ENCODE measurements at places on chromosomes 2 and 18.
A peak's percentile ranks its signal among the peaks of the same experiment; 100 is the strongest.

GRCh38 chr2:112579241-112579640 lies 5.2 kb upstream of the CHCHD5 start:
- DNase-seq = no peak

DNA sequence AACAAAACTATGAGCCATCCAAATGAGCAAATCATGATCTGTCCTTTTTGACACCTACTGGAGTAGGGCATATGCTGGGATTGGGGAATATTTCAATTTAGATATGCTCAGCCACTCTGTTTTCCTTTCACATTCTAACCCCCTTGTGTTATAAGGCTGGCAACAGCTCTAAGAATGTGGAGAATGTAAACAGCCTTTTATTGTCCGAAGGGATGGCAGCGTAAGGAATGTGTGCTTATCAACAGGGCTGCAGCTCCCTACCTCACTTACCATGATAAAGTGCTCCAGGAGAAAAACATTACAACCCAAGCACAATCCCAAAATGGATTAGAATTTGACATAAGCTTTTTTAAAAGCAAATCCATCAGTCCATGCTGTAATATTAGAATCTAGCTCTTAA lies 2.2 kb downstream of the NXPH2 start:
- no peak for DNase-seq

GRCh38 chr2:164794016-164794415 lies 47.6 kb downstream of the COBLL1 start:
- DNase-seq = no peak

DNA sequence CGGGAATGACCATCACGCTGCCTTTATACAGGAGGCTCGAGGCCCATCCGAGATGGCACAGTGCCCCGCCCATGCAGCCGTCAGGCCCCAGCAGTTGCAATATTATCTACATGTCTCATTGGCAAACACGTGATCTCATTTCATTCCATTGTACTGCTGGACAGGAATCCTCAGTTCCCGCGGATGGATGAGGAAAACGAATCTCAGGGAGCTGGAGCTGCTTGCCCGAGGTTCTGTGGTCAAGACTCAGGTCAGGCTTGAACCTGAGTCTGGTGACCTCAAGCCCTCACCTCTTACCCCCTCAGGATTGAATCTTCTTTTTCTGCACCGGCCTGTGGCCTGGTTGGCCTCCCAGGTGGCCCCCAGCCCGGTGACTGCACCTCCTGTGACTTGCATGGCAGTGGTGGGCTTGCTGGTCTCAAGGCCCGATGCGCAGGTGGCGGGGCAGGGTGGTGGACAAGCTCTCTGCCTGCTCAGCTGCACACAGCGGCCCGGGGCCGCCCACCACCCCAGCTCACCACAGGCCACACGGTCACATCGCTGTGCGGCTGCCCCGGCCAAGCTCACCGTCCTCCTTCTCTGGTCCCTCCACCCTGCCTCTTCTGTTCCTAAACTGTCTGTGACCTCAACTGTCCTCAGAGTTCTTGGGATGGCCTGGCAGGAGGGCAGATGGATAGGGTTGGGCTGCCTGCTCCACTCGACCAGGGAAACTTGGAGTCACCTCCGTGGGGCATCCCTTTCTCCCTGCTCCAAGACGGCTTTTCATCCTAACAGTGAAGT lies 52.0 kb upstream of the HS6ST1 start:
- DNase-seq = no peak

DNA sequence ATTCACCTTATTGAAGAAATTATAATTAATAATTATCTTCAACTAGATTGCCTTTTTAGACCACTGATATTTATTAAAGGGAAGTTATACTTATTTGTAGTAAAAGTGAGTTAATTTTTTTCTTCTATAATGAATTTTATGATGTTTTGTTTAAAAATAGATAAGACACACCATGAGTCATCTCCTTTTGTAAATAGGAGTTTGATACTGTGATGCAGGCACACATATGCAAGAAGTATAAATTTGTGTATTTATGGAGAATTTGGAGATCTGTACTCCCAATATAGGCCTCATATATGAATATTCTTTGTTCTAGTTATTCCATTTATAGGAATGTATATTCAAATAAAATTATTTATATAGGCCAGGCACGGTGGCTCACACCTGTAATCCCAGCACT lies 703.5 kb upstream of the CHAC2 start:
- no peak for DNase-seq

- DNase-seq = no peak
These were observed 48.5 kb downstream of the DSEL start for GRCh38 chr18:67468038-67468437.

DNA sequence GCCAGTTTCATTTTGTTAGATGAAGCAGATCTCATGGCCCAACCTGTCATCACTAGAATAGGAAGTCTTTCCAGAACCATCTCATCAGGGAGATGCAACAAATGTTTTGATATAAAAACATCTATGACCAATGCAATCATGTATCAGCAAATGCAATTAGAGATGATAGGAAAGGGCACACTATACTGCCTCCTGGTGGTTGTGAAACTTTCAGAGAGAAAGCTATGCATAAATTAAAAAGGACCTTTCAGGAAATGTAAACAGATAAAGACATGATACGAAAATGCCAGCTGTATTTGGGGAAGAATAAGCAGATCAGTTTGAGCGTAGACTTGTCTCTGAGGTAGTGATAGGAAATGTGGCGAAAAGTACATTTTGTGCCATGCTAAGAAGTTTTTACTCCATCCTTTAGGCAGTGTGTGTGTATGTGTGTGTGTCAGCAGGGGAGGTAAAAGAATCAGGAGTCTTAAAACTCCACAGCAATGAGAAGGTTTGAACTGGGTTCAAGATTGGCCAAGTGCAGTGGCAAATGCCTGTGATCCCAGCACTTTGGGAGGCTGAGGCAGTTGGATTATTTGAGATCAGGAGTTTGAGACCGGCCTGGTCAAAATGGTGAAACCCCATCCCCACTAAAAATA lies 479.3 kb downstream of the CPS1 start:
- DNase-seq = no peak

DNA sequence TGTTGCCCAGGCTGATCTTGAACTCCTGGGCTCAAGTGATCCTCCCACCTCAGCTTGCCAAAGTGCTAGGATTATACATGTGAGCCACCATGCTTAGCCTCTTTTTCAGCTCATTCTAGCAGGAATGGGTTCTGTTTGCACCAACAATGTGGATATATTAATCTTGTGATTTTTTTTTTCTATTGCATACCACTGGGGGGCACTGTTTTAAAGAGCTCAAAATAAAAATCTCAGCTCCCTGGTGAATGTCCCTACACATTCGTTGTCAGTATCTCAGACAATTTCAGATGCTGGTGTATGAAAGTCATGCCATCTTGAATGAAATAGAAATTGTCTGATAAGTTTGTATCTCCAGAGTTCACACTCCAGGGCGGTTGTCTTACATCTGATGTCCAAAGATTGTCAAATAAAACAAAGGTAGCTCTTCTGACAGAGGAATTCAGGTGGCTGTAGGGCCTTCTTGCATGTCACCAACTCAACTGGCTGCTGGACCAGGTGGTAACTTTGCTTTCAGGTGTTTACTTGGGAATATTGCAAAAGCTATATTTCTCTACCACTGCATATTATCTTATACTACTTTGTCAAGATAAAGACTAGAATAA lies 3.1 kb upstream of the MATN3 start:
- peak; percentile 17 for DNase-seq

GRCh38 chr18:9711361-9712129 lies 3.4 kb downstream of the RAB31 start:
- no peak for DNase-seq

DNA sequence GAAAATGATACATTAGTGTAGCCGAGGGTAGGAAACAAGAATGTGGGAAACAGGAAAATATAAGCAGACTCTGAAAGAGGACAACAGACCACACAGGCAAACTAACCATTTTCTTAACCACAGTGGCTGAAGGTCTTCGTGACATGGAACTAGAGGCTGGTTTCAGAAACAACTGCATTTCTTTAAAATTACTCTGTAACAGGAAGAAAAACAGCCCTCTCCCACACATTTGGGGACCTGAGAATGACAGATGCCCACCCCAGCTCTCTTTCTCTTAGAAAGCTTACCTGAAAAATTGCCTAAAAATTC lies 13.8 kb upstream of the SLC25A52 start:
- no peak for DNase-seq

GRCh38 chr2:20094142-20094755 lies 42.8 kb upstream of the LAPTM4A start:
- no peak for DNase-seq

DNA sequence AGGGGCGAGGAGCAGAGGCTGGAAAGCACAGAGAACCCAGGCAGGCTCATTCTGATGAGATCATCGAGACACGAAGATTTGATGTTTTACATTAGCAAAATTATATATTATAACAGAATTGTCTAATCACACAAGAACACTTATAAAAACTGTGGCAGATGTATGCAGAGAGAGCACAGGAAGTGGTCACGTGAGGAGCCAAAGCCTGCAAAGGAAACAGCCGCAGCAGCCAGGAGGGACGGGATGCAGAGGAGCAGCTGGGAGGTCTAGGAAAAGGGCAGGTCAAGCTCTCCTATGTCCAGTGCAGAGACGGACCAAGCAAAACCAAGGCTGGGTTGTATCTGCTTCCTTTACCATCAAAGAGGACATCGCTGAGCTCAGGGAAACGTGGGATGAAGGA lies 355.1 kb upstream of the MYT1L start:
- no peak for DNase-seq

- no peak for DNase-seq
These were observed 24.2 kb upstream of the TBR1 start for GRCh38 chr2:161391737-161392506.

- no peak for DNase-seq
These were observed 902.3 kb downstream of the MBD2 start for GRCh38 chr18:53322163-53322562.

DNA sequence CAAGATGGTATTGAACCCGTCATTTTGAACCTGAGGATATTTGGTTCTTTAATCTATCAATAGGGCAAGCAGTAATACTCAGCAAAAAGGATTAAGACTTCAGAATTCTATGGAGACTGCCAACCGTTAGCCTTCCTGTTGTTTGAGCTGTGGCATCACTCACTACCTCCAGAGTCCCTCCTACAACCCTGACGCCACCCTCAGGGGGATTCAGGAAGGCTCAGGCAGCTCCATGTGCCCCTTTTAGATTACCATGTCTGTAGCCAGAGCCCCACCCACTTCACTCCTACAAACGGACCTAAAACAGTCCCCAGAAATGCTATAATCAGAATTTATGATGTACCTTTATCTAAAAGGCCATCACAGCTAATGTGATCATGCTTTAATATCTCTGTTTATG lies 172.9 kb downstream of the EPHA4 start:
- DNase-seq = no peak

- DNase-seq = no peak
These were observed 165.1 kb downstream of the FMNL2 start for GRCh38 chr2:152499896-152500735.

DNA sequence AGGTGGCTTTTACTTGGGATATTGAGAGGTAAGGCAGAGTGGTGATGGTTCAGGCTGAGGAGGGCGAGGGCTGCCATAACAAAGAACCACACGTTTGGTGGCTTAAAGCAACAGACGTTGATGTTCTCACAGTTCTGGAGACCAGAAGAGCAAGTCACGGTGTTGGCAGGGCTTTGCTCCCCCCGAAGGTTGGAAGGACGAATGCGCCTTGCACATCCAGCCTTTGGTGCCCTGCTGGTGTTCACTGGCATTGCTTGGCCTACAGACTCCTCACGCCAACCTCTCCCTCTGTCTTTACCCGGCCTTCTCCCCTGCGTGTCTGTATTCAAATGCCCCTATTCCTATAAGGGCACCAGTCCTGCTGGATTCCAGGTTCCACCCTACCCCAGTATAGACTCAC lies 125.4 kb downstream of the TPO start:
- DNase-seq = no peak

DNA sequence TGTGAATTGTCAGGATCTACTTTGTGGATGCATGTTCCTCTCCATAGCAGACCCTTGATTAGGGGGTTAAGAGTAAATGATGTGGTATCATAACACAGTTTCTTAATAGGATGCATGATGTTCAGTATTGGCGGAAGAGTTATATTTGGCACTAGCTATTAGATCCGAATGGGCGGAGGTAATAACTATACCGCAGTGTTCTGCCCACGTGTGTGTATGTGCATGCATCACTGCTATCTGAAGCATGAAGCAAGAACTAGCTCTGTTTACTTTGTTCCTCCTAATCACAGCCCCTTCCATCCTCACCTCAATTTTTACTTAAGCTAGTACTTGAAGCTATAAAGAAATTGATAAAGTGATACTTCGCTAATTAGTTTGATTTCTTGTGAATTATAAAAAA lies 159.6 kb upstream of the NOSTRIN start:
- no peak for DNase-seq

Measured in CD8-positive, alpha-beta memory T cell (primary cell).